ENCODE measurements at places on chromosomes 5 and 9. TPM values are rescaled to one million over a fixed set of nuclear protein-coding genes. Genes with fewer than 3 reads are reported as not detected.

- H3K27ac ChIP-seq = no peak overlapping the region
- no peaks in the 10 kb centered on the region for H3K4me1 ChIP-seq
- no peak for DNase-seq
- H3K4me3 ChIP-seq = no peak overlapping the region
- no peaks in the 10 kb centered on the region for H3K27me3 ChIP-seq
- no peaks in the 10 kb centered on the region for H3K36me3 ChIP-seq
Measured at GRCh38 chr5:38589629-38590028, 33.2 kb upstream of the LIFR start.

DNA sequence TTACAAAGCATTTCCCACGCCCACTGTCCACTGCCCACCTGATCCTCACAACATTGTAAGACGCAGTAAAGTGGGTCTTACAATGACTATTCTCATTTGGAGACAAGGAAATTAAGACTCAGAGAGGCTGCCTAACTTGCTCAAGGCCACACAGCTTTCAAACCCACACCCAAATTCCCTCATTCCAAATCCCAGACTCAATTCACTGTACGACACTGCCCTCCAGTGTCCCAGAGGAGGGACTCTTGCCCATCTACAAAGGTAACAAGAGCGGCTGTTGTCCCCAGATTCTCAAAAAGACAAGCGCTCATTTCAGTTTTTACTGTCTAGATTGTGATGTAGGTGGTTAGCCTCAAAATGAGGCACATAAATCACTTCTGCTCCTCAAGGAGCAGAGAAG, 184.6 kb downstream of the ACTL7B start:
- H3K36me3 ChIP-seq = no peaks in the 10 kb centered on the region
- no peaks in the 10 kb centered on the region for H3K4me1 ChIP-seq
- H3K27me3 ChIP-seq = no peaks in the 10 kb centered on the region
- no peak overlapping the region for H3K27ac ChIP-seq
- no peak for DNase-seq

DNA sequence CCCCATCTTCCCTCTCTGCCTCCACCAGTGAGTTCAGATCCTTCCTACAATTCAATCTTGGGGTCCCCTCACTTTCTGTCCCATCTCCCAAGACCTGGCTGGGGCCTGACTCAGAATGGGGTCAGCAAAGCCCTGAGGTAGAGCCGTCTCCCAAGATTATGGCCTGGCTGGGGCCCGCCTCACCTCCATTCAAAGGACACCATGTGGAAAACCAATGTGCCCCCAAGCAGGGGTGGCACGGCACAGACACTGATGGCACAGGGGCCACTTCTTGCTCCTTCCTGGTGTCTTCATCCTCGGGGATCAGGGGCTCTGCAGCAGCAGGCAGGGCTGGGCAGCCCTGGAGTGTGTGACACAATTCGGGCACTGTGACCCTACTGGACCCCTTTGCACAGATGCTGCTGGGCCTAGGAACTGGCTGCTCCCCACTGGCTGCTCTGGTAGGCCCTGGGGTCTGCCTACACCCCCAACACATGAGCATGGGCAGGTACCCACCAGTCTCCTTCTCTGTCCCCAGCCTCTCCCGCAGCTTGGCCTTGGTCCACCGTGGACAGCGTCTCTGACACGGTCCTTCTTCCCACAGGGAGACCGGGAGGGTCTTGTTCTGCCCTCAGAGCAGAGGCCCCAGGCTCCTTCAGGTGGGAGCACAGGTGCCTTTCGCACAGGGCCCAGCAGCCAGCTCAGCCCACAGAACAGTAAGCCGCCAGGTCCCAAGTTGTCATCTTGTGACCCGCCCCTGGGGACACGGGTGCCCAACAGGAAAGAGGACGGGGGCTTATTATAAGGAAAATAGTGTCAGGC, 89.5 kb downstream of the ADAMTS2 start:
- H3K4me1 ChIP-seq = no peaks in the 10 kb centered on the region
- no peak overlapping the region for H3K4me3 ChIP-seq
- no peak for DNase-seq
- H3K27ac ChIP-seq = no peak overlapping the region

DNA sequence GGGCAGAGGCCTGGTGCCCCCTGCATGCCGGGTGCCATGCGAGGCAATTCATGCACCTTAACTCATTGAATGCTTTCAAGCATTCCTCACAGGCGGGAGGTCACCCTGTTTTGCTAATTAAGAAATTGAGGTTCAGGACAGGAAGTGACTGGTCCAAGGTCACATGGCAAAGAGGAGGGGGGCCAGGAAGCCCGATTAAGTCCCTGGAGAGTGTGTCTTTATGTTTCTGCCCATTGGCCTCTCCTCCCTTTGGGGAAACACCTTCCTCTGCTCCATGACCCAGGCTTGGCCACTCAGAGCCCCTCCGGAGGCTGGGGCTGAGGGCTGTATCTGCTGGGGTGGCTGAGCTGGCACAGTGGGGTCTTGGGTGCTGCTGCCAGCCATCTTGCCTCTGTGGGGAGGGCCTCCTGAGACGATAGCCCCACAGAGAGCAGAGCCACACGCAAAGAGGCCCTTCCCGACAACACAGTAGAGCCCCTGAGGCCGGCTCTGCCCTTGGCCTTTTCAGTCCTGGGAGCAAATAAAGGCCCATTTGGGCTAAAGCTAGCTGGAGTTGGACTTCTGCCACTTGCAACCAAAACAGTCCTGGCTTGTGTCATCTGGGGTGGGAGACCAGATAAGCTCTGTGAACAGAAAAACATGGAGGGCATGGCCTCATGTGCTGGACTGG, 90.8 kb upstream of the NEURL1B start:
- DNase-seq = no peak
- no peak overlapping the region for H3K4me3 ChIP-seq
- H3K36me3 ChIP-seq = no peaks in the 10 kb centered on the region
- H3K27ac ChIP-seq = no peak overlapping the region
- no peaks in the 10 kb centered on the region for H3K4me1 ChIP-seq
- H3K27me3 ChIP-seq = no peaks in the 10 kb centered on the region

GRCh38 chr9:121538221-121538620, 38.6 kb upstream of the GGTA1 start:
- H3K27me3 ChIP-seq = no peaks in the 10 kb centered on the region
- no peaks in the 10 kb centered on the region for H3K4me1 ChIP-seq
- H3K36me3 ChIP-seq = no peaks in the 10 kb centered on the region
- H3K27ac ChIP-seq = no peak overlapping the region
- H3K4me3 ChIP-seq = no peak overlapping the region

PCDHGA11 gene
- total RNA-seq = 7.1 TPM

- no peaks in the 10 kb centered on the region for H3K36me3 ChIP-seq
- H3K4me3 ChIP-seq = peak within 1 kb of the TSS; percentile 74
- peak; percentile 98 for DNase-seq
- H3K27me3 ChIP-seq = no peaks in the 10 kb centered on the region
- H3K4me1 ChIP-seq = no peaks in the 10 kb centered on the region
Measured at GRCh38 chr5:134648425-134649162, at the start of gene SEC24A. Gene SEC24A (plus strand): TSS chr5:134648785. CDS start chr5:134649077, 292 bp downstream.

GRCh38 chr9:87751868-87752267, 25.9 kb downstream of the CTSL start:
- no peak overlapping the region for H3K27ac ChIP-seq
- H3K4me3 ChIP-seq = no peak overlapping the region
- H3K27me3 ChIP-seq = no peaks in the 10 kb centered on the region
- no peaks in the 10 kb centered on the region for H3K36me3 ChIP-seq
- H3K4me1 ChIP-seq = no peaks in the 10 kb centered on the region

- H3K27ac ChIP-seq = no peak overlapping the region
- no peak overlapping the region for H3K4me3 ChIP-seq
Measured at GRCh38 chr5:168531987-168532864, 3.1 kb downstream of the FBLL1 start.

FSTL4 gene
- total RNA-seq = 0.42 TPM
